Hindlimb muscle (tissue), 1 donor: ENCODE measurements at places on chromosomes 11 and 22. TPM values are rescaled to one million over a fixed set of nuclear protein-coding genes. Genes with fewer than 3 reads are reported as not detected.

GRCh38 chr22:28435982-28436381 is 243.7 kb downstream of the TTC28 start:
- DNase-seq: no peak

GRCh38 chr11:118689852-118690552 is 10.6 kb upstream of the TREH start:
- peak; percentile 82 for DNase-seq

DNA sequence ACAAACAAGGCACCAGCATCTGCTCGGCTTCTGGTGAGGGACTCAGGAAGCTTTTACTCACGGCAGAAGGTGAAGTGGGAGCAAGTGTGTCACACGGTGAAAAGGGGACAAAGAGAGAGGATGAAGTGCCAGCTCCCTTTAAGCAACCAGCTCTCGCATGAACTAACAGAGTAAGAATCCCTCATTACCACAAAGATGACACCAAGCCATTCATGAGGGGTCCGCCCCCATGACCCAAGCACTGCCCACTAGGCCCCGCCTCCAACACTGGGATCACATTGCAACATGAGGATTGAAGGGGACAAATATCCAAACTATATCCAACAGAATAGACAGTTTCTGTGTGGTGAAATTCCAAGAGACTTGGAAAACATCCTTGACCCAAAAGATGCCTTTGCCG is 198.2 kb upstream of the POU2AF2 start:
- DNase-seq: no peak

DNA sequence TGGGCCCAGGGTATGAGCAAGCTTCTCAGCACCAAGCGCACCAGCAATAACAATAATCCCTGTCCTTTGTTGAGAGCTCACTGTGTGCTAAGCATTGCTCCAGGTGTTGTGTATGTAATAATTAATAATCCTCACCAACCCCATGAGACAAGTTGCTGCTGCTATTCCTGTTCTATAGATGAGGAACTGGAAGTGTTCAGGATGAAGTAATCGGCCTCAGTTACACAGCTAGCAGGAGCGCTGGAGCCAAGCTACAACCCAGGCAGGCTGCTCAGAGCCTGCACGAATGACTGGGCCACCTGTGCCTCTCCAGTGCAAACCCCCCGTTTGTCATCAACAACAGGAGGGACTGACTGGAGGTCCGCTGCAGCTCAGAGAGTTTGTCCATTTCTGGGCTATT is 35.2 kb upstream of the CECR2 start:
- no peak for DNase-seq

Gene DNAJB7
- polyA plus RNA-seq: 0.40 TPM

GRCh38 chr22:31995046-31995445 is 48.0 kb upstream of the SLC5A1 start:
- no peak for DNase-seq

Gene GRK2
- polyA plus RNA-seq: 61.1 TPM

- DNase-seq: no peak
These were observed 491.2 kb upstream of the LRRC4C start for GRCh38 chr11:41950470-41951143.

- DNase-seq: no peak
These were observed 22.6 kb downstream of the DAGLA start for GRCh38 chr11:61702701-61703312.

DNA sequence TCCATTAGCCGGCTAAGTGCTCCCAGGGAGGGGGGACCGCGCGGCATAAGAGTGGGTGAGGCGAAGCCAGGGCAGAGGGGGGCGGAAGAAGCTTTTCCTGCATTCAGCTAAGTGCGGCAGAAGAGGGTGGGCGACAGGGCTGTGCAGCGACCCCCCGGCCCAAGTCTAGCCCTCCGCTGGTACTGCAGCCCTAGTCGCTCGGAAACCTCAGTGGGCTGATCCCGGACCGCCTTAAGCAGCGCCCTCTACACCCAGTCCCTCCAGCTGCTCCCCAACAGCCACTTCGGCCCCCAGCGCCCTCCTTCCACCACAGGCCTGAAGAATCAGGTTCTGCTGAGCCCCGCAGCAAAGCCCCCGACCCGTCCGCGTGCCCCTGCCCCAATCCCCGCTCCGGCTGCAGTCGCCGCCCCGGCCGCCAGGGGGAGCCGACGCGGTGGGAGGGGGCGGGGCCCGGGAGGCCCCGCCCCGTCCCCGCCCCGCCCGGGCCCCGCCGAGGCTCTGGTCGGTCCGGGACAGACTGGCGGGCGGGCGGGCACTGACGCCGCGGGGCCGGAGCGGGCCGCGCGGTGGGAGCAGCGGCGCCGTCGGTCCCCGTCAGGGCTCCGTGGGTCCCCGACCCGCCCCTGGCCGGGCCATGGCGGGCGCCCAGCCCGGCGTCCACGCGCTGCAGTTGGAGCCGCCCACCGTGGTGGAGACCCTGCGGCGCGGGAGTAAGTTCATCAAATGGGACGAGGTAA is at the start of gene PLCB3:
TSS of gene PLCB3 (plus strand) at position 515 of the 737 bp plus-strand sequence. CDS start at position 635, 120 bp downstream.
- DNase-seq: no peak

DNA sequence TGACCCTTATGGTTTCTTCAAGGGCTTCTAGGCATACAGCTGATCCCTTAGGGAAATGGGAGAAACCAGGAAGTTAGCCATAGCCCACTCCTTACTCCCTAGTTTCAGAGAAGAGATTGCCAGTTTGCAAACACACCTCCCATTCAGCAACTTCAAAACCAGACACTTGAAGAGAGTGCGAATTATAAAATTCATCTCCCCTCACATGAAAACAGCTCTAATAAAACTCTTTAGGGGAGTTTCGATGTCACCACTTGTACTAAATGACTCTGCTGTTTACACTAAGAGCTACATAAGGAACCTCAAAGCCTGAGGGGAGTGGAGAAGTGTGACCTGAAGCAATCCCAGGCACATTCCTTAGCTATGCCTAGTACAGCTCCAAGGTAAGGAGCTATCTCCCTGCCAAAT is 8.3 kb downstream of the LGR4 start:
- no peak for DNase-seq

Gene FADD
- polyA plus RNA-seq: 9.9 TPM

DNA sequence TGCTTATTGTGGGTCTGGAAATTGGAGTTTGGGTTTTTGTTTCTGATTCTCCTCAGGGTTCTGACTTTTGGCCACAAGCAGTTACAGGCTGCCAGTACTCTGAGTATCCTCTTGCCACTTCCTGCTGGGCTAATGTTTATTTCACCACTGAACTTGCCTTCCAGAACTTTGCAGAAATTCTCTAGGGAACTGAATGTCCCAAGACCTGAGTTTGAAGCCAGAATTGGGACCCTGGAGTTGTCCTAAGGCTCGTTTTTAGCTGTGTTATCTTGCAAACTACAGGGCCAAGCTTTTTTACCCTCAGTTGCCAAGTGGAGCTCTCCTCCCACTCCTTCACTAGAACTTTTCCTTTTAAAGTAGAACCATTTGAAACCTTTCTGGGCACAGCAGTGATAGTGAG is 89.9 kb downstream of the FAT3 start:
- no peak for DNase-seq

GRCh38 chr11:116857316-116857715 is 19.9 kb upstream of the APOA1 start:
- no peak for DNase-seq

Gene MED17
- polyA plus RNA-seq: 25.3 TPM

DNA sequence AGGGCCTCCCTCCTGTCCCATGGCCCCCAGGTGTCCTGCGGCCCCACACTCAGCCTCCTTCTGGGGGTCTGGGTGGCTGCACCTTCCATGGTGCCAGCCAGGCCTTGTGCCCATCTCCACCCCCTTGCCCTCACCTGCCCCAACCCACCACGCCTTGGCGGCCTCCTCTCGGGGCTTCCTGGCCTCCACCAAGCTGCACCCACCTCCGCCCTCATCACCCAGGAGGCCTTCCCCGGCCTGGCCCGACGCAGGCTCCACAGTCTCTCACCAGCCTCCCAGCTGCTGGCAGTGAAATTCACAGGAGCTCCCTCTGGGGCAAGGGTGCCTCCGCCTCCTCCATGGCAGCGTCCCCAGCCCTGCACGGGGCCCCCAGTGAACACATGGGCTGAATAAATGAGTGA is 35.9 kb upstream of the WNT7B start:
- no peak for DNase-seq

DNA sequence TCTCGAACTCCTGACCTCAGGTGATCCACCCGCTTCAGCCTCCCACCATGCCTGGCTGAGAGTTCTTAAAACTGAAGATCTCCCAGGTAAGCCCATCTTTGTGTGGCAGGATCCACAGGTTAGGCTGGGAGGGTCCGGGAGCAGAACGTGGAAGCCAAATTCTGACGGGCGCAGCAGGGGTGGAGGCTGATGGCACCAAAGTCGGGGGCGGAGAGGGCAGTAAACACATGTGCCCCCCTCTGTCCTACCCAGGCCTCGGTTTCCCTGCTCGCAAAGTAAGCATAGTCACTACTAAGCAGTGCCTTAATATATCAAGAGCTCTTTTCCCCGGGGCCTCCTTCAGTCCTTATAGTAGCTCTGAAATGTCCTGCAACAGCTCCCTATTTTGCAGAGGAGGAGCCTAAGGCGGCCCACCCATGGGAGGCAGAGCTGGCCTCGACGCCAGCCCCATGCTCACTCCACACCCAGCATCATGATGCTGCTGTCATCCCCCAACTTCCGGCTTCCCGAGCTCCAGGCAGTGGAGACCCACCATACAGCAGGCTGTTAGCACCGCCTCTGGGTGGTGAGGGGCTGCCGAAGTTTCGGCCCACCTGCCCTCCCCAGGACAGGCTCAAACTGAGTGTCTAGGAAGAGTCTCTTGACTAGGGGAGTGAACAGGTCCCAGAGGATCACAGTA is 230.0 kb downstream of the CTTN start:
- DNase-seq: no peak

GRCh38 chr11:335779-336658 is 15.4 kb upstream of the IFITM3 start:
- peak; percentile 69 for DNase-seq

GRCh38 chr22:16987822-16988221 is 20.2 kb downstream of the GAB4 start:
- no peak for DNase-seq

Gene MMP7
- polyA plus RNA-seq: 0.18 TPM

GRCh38 chr11:18312012-18312411 is 9.9 kb downstream of the HPS5 start:
- DNase-seq: no peak

DNA sequence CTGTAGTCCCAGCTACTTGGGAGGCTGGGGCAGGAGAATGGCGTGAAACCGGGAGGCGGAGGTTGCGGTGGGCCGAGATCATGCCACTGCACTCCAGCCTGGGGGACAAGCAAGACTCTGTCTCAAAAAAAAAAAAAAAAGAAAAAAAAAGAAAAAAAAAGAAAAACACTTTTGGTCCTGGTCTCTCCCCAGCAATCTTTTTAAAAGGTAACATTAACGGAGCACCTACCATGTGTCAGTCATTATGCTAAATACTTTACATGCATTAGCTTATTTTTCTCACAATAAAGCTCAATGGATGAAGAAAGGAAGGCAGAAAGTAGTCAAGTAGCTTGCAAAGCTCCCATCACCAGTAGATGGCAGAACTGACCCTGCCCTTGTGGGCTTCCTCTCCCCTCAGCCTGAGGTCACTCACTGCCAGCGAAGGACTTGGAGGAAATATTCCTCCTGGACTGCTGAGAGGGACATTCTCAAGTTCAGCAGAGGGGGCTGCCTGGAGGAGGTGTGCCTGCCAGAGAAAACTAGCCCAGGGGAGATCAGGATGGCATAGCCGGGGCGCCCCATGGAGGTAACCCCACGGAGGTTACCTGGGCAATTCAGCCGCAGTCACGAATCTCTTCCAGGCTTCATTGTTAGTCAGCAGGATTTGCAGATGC is 15.5 kb downstream of the APOL3 start:
- peak; percentile 73 for DNase-seq

- DNase-seq: no peak
These were observed 2.5 kb downstream of the ARHGAP32 start for GRCh38 chr11:129189646-129190045.

- DNase-seq: peak; percentile 5
These were observed 30.0 kb upstream of the RAB39A start for GRCh38 chr11:107898270-107898669.

Gene TSPAN18
- 48.1 TPM for polyA plus RNA-seq

GRCh38 chr11:61173456-61173855 is 12.2 kb upstream of the VPS37C start:
- DNase-seq: no peak

Gene PPP1R14B
- polyA plus RNA-seq: 177 TPM

DNA sequence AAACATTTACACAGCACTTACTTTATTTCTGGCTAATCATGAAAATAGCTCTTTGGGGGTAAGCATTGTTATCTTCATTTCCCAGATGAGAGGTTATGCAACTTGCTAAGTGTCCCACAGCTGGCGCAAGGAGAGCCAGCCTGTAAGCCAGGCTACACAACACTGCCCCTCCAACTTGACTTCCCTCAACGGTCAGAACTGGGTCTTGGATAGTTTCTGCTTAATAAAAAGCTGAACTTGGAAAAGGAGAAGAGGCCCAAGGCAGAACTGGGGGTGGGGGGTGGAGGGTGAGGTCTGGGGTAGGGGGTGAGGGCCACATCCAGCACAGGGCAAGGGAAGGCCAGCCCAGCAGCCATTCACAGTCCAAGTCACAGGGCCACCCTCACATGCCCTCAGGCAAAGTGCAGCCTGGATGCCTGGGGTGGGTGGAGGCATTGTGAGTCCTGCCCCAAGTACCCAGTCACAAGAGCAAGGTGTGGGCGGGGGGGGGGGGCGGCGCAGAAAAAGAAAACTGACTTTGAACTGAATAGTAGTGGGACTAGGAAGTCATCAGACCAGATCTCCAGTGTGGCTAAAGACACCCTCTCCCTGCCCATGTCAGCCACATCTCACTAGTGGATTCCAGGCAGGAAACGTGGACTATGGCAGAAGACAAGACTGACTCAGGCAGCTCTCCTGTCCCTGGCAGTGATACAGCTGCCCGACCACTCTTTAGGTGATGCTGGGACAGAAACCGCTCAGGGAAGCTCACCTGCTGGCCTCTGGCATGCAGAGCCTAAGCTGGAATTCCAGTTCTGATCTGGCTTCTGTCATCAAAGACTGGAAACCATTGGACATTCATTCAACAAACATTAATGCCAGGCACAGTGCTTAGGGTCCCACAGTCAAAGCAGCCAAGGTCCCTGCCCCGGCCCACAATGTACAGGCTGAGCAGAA is 52.4 kb downstream of the PACSIN2 start:
- no peak for DNase-seq

DNA sequence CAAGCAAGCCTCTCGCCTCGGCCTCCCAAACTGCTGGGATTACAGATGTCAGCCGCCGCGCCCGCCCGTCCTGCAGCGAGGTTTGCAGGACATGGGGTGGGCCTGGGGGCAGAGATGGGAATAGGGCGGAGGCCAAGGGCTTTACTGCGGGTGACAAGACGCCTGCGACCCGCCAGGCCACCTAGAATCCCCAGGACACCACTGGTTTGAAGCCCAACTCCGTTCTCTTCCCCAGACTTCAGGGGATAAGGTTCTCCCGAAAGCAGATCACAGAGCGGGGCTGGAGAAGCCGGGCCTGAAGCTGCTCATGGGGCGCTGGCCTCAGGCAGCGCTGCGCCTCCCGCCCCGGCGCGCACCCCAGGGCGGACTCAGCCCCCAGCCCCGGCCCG is 354 bp downstream of the POLR2L start:
- DNase-seq: no peak

GRCh38 chr11:122261546-122261945 is 145.5 kb upstream of the BLID start:
- DNase-seq: no peak

- DNase-seq: no peak
These were observed 11.7 kb downstream of the MRTFA start for GRCh38 chr22:40624770-40625169.
